NK-92 treated with Interleukin-12 subunit alpha and Interleukin-12 subunit beta, amount 100 ng/mL, for 24 hours (cell line): ENCODE measurements at places on chromosomes 12 and 14.

GRCh38 chr12:132723015-132723763, 12.5 kb downstream of the PGAM5 start:
- DNase-seq = no peak

- DNase-seq = no peak
Observed at GRCh38 chr14:68062651-68063050, 243.1 kb downstream of the RAD51B start.

- no peak for DNase-seq
Observed at GRCh38 chr12:114406984-114407841, 1.3 kb upstream of the TBX5 start.

- no peak for DNase-seq
Observed at GRCh38 chr12:48084066-48084465, 21.8 kb downstream of the SENP1 start.

DNA sequence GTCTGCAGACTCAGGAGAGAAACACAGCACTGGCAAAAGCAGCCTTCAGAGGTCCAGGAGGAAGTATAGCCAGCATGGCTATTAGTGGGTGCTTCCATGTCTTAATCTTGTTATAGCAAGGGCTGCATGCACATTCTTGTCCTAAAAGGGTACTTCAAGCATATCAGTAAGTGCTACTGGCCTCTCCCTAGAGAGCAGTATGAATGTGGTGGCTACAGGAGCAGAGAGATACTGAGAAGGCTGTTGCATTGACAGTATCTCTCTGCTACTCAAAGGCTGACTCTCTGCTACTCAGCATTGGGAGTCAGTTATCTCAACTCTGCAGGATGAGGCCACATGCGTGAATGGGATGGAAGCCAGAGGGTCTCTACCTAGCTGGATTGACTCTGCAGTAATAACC, 2.0 kb downstream of the GARIN6 start:
- DNase-seq = no peak

DNA sequence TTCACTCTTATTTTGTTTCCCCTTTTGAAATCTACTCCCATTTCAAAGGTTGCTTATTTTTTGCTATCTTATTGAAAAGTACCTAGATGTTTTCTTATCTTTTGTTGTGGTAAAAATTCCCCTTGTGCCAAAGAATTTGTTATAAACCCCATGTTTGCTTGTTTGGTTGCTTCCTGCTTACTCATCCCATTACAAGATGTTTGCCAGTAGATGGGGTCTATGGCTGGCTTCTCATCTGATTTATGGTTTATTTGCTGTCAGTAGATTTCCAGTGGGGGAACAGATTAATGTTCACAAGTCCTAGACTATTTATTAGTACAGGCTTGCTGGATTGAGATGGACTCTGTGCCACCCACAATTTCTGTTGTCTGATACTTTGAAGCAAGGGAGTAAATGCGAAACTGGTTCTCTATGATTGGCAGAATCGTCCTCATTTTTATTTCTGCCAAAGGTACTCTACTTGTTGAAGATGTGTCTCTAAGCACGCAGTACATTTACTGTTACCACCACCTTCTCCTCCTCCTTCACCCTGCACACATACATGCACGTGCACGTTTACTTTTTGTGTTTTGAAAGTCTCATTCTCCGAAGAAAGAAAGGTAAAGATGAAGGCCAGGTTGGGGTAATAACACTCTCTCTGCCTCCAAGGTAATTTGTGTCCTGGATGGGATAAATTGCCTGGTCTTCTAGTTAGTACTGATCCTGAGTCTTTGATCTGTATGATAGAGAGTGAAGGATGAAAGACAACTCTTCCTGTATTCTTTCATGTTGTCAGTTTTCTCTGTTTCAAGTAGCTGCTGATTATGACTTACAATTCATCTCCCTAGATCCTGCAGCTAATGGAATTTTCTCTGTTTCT, 117.2 kb upstream of the ATP2B1 start:
- DNase-seq = no peak

DNA sequence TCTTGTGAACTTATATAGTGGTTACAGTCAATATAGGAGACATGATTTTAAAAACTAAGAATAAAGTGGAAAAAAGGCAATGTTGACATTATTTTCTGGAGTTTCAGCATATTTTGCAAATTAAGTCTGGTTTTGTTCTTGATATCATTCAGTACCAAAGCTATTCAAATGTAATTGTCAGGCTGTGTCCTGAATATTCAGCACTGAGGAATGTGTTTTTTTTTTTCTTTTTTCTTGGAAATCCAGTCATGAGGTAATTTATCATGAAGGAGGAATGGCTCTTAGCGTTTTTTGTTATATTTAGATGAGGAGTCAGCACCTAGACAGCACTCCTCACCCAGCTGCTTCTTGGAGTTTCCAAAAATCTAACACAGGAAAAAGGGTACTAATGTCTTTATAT, 225.5 kb downstream of the CCDC91 start:
- DNase-seq = no peak

- no peak for DNase-seq
Observed at GRCh38 chr14:102508774-102509745, 516 bp downstream of the ANKRD9 start.

- no peak for DNase-seq
Observed at GRCh38 chr12:101698800-101699347, 1.4 kb downstream of the CHPT1 start.

DNA sequence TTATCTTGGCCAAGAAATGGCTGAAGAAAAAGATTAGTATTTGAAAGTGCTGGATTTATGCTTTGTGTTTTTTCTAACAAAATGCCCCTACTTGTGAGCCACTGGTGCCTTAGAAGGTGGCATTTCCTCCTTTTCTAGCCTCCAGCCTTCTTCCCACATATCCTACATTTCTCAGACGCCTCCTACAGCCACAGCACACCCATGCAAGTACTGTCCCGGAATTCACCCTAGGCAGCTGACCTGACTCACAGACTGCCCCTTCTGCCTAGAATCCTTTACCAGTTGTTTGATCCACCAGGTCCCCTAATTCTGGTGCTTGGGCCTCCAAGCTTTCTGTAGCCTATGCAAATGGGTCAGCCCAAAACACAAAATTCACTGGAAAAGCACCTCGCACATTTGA, 166.0 kb downstream of the FOXN3 start:
- no peak for DNase-seq

- no peak for DNase-seq
Observed at GRCh38 chr12:10031771-10032175, 1.3 kb downstream of the CLEC9A start.

- no peak for DNase-seq
Observed at GRCh38 chr12:93107514-93108312, 178.6 kb upstream of the EEA1 start.

GRCh38 chr12:118327391-118327790, 45.3 kb downstream of the TAOK3 start:
- DNase-seq = no peak

- DNase-seq = no peak
Observed at GRCh38 chr14:32050878-32051277, 26.2 kb upstream of the ARHGAP5 start.

- no peak for DNase-seq
Observed at GRCh38 chr12:57341275-57341990, 89.4 kb downstream of the R3HDM2 start.

GRCh38 chr12:27779416-27779919, 565 bp upstream of the KLHL42 start:
- no peak for DNase-seq

DNA sequence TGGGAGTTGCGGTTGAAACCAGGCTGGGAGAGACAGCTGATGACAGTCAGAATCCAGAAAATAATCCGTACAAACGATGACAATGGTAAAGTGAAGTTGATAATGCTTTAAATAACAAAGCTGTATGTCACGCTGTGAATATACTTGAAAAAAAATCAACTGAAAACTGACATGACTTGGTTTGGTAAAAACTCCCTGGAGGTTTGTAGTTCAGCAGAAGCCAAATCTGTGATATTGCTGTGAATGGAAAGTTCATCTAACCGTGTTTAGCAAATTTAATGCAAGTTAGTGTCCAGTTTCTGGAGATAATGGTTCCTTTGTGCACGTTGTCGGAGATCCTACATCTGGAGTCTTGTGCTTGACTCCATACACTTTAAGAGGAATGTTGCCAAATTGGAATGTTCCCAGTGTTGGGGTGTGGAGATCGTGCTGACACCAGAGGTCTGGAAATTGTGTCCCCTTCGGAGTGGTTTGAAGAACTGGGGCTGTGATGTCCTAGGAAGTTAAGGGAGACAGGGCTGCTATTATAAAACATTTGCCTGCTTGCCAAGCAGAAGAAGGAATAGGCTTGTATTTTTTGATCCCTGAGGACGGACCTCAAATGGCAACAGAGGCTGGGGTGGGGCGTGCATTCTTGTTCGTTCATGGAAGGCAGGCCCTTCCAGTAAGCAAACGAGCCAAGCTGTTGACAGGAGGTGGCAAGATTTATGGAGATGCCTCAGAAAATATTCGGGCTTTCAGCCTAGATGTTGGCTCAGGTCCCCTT, 30.6 kb downstream of the PPFIBP1 start:
- no peak for DNase-seq

- no peak for DNase-seq
Observed at GRCh38 chr12:63038713-63039100, 103.8 kb upstream of the PPM1H start.
